Left renal cortex interstitium (tissue), 4 donors: ENCODE measurements at places on chromosomes 6 and 20. TPM values are rescaled to one million over a fixed set of nuclear protein-coding genes. Genes with fewer than 3 reads are reported as not detected.

The ECT2L gene
- polyA plus RNA-seq: 0.32 TPM

The STMND1 gene
- polyA plus RNA-seq: 0.71 TPM

The FAXC gene
- polyA plus RNA-seq: 5.1 TPM

The C6orf58 gene
- 1.1 TPM for polyA plus RNA-seq

The CARMIL1 gene
- polyA plus RNA-seq: 105 TPM

The SLCO4A1 gene
- 1.8 TPM for polyA plus RNA-seq

The CDH4 gene
- 5.6 TPM for polyA plus RNA-seq

The ZSCAN31 gene
- 11.5 TPM for polyA plus RNA-seq

The CTCFL gene
- 3.3 TPM for polyA plus RNA-seq

The PREX1 gene
- polyA plus RNA-seq: 14.7 TPM

The SLC17A1 gene
- 31.4 TPM for polyA plus RNA-seq

The PGM3 gene
- 59.1 TPM for polyA plus RNA-seq

The ADTRP gene
- polyA plus RNA-seq: 2.1 TPM

The RIMS4 gene
- 0.60 TPM for polyA plus RNA-seq

The TFAP2D gene
- polyA plus RNA-seq: not detected

The OR5V1 gene
- not detected for polyA plus RNA-seq

The CENPB gene
- polyA plus RNA-seq: 40.1 TPM

The PNLDC1 gene
- 0.99 TPM for polyA plus RNA-seq

The ZDHHC14 gene
- 18.8 TPM for polyA plus RNA-seq
